ENCODE measurements at places on chromosomes 12 and 14.

DNA sequence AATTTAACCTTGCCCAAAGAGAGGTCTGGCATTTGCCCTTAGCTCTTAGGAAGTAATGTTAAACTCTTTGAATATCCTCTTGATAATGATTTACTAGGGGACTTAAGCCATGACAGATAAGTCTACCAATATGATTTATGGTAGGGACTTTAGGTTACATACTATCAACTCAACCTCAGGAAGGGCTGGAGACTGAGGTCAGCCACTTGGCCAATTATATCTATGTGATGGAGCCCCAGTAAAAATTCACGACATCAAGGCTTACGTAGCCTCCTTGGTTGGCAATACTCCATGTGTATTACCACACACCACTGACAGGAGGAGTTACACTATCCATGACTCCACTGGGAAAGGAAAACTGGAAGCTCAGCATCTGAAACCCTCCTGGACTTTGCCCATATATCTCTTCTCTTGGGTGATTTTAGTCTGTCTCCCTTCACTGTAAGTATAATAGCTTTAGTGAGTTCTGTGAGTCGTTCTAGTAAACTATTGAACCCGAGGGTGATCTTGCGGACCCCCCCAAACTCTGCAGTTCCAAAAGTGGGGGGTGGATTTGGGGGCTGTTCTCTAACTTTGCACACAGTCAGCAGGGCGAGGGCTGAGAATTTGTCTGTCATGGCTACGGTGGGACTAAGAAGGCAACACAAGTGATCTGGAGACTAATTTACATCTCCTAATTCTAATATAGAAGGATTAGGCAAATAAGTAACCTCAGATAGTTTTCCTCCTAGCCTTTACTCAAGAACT lies 62.3 kb downstream of the R3HDM2 start:
- no peak for DNase-seq

- no peak for DNase-seq
Measured at GRCh38 chr12:118494776-118495175, 118.4 kb downstream of the SUDS3 start.

DNA sequence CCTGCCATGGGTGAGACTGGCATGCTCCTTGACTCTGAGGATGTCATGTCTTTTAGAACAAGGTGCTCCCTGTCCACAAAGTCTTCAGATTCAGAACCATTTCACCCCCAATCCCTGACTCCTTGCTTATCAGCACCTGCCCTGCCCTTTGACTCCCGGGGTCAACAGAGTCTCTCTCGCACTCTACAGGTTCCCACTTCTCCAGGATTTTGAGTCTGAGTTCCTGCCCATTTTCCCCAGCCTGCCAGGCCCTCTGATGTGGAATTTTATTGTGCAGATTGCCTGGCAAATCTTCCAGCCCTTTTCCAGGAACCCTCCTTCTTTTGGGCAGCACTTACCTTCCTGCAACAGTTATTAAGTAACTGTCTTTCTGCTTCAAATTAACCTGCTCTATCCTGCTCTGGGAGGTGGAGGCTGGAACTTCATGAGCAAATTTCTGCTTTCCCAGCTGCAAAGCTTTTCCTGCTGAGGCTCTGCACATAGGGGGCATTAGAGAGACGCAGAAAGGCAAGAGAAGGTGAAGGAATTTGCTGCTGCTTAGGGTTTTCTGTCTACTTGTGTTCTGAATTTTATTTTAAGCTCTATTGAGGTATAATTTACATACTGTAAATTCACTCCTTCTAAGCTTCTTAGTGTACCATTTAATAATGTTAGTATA lies 259.1 kb downstream of the PCNX1 start:
- DNase-seq: no peak

DNA sequence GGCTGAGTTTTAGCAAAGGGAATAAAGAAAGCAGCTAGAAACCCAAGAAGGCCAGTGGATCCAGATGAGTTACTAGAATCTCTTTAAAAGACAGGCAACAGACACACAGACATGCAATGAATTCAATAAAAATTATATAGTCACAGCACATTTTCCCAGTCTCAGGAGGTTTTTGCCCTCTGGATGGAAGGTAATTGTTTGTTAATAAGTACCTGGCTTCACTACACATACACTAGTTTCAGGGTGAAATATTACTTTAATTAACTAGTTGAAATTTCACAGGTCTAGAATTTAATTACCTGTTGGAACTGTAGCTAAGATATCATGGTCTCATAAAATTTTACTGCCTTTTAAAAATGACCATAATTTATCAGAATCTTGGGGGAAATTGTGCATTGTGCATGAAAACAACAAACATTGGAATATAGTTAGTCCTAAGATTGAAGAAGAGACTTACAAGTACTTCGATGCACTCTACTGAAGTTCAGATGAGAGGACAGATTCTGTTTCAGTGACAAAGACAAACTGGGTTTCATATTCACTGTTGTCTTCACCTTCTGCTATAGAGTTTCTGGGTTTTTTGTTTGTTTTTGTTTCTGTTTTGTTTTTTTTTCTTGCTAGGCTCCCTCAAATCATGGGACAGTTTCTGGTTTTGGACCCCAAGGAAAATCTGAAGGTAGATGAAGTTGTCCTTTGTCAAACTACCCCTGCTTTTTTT lies 277.0 kb upstream of the GARIN6 start:
- no peak for DNase-seq

DNA sequence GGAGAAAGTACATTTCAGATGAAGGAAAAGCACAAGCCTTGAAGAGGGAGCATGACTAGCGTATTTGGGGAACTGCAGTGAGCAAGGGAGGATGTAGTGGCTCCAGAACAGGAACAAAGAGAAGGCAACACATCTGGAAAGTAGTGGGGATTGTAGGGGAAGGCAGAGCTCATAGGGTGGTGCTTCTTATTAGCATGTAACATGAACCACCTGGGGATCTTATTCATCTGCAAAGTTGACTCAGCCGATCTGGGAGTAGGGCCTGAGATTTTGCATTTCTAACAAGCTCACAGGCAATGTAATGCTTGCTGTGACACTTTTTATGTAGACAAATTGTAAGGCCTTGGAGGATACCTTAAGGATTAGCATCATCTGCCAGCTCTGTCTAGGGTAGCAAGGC lies 447.3 kb downstream of the NELL2 start:
- no peak for DNase-seq

DNA sequence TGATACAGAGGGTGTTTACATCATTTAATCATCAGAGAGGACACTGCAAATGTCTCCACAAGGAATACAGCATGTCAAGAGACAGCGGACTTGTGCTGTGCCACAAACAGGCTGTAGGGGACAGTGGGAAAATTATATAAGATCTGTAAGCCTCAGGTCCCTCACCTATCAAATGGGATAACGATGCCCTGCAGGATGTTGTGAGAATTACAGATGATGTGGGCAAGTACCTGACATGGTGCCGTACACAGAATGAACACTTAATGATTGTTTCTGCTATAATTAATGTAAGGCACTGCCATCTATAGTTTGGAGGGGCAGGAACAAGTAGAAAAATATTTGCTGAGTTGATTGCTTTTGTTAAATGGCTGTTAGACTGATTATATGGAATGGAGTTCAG lies 81.9 kb upstream of the GTF2A1 start:
- no peak for DNase-seq

DNA sequence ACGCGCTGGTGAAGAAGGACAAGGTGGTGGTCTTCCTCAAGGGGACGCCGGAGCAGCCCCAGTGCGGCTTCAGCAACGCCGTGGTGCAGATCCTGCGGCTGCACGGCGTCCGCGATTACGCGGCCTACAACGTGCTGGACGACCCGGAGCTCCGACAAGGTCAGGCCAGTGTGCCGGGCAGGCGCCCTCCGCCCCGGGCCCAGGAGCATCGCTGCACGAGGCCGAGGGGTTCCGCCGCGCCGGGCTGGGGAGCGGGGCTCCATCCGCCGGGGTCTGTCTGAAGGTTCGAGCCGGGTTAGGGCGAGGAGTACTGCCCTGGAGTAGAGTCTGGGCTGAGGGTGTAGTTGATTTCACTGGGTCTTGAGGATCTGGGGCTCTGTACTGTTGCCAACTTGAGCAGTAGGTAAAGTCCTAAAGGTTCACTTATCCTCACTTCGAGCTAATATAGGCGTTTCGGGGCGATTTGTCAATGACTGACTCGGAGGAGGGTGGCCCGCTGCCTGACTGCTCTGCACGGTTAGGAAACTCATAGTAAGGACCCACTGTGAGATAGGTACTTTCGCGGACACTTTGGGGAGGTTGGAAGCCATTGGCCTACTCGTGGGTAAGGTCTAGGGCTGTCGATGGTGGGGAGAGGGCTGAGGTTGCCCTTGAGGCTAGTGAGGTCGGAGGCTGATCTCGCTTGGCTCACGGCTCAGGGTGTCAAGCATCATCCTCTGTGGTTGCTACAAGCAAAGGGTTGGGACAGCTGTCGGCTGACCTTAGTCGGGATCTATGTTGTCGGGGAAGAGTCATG lies 574 bp downstream of the GLRX5 start:
- DNase-seq: no peak

- DNase-seq: no peak
Measured at GRCh38 chr12:46944771-46945170, 119.0 kb upstream of the SLC38A4 start.

- DNase-seq: no peak
Measured at GRCh38 chr12:52708010-52708409, 4.7 kb upstream of the KRT77 start.

DNA sequence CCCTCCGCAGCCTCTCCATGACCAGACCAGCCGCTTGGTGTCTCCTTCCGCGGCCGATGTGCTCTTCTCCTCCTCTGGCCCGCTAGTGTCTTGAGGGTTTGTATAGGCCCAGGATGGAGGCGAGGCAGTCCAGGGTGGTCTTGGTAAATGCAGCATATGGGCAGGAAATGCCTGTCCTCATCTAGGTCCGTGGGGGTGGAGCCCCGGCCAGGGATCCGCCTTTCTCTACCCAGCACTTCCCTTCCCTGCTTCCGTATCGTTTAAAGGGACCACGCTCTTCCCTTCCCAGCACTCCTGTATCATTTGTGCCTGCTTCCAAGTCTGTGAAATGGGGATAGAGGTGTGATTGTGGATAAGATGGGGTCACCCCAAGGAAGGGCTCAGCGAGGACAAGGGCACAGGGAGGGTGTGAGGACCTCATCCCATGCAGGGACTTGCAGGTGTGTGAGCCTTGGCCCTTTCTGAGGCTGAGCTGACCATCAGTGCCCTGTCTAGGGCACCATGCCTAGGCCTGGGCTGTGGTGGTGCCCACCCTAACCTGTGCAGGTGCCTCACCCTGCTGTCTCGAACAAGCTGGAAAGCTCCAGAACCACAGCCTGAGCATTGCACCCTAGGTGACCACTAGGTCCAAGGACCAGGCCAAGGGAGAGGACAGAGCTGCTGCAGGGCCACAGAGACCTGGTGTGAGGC lies 326.8 kb upstream of the RTL1 start:
- DNase-seq: no peak

DNA sequence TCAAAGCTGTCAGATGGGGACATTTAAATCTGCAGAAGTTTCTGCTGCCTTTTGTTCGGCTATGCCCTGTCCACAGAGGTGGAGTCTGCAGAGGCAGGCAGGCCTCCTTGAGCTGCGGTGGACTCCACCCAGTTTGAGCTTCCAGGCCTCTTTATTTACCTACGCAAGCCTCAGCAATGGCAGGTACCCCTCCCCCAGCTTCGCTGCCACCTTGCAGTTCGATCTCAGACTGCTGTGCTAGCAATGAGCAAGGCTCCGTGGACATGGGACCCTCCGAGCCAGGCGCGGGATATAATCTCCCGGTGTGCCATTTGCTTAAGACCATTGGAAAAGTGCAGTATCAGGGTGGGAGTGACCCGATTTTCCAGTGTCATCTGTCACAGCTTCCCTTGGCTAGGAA lies 115.5 kb downstream of the FUT8 start:
- DNase-seq: no peak

DNA sequence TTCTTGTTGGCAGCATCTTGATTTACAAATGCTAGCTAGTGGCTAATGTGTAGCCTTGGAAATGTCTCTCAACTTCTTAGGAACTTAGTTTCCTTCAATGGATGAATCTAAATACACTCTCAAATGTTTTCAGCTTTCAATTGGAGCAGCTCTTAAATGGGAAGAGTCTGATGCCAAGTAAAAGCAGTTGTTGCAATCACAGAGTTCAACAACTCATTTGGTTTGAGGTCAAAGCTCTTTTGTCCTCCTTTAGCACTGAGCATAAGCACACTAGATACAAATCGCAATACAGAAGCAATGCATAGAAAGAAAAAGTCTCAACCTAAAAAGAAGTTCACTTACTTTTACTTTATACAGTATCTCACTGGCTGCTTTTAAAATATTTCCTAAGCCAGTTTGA lies 986.1 kb upstream of the FLRT2 start:
- no peak for DNase-seq

GRCh38 chr14:101137234-101137633 lies 233.7 kb upstream of the RTL1 start:
- DNase-seq: no peak

DNA sequence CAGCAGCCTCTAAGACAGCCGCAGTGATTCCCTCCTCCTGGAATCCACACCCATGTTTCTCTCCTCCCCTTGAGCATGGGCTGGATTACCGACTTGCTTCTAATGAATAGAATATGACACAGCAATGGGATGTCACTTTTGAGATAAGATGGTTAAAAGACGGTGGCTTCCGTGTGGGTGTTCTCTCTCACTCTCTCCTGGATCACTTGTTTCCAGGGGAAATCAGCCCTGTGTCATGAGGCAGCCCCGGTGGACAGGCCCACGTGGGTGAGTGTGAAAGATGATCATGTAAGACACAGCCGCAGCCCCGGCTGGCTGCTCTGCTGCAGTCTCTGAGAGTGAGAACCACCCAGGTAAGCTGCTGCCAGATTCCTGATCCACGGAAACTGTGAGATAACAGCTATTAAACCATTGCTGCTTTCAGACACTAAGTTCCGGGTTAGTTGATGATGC lies 10.7 kb downstream of the MOAP1 start:
- DNase-seq: no peak

DNA sequence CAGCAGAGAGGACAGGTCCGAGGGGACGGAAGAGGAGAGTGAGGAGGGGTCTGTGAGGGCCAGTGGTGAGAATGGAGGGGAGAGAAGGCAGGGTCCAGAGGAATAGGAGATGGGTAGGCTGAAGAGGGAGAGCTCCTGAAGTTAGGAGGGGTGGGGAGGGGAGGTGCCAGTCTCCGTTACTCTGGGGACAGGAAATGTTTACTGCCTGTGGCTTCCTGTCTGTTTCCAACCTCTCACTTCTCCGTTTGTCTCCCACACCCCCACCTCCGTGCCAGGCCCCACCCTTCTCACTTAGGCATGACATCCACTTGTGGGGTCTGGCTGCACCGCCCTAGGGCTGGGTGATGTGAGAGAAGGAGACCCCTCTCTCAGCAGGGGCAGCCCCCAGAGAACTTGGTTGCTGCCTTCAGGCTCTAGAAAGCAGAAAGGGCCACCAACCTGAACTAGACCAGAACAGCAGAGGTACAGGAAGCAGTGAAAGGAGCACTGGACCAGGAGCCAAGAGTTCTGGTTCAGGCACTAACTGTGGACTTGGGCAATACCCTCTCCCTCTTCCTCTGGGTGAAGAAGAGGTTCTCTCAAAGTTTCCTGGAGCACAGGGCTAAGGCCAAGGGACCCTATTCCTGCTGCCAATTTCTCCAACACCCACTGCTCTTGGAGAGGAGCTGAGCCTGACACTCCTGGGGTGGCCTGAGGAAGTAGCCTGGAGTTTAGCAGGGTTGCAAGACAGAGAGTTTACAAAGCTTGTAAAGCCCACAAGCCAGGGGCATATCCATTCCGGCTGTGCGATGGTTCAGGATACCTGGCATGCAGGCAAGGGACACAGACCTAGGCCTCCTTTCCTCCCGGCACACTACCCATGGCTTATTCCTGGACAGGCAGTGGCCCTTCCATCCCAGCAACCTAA lies 5.5 kb downstream of the ITGA5 start:
- DNase-seq: no peak
